ENCODE measurements at places on chromosomes 6 and 20.

- no peak for DNase-seq
These were observed 36.4 kb upstream of the APCDD1L start for GRCh38 chr20:58551631-58552030.

GRCh38 chr6:7144872-7145584, 37.3 kb downstream of the RREB1 start:
- DNase-seq = no peak

GRCh38 chr6:134312038-134312660, 5.8 kb downstream of the SGK1 start:
- DNase-seq = no peak

- DNase-seq = no peak
These were observed 6.9 kb downstream of the SLC32A1 start for GRCh38 chr20:38730989-38731737.

DNA sequence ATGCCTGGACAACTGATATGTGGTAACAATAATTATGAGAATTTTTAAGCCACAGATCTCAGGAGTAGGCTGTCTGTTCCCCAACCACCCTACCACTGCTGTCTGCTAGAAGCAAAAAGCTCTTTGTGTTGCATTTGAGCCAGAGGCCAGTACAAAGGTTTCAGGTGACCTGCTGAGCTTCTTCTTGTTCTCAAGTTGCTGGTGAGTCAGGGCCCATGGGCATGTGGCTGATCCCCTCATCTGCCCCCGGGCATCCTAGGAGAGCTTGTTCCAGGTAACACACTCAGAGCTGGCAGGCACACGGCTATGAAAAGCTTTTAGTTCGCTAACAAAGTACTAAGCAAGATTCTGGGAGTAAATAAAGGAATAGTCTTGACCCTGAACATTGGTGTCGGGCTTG, 285.3 kb downstream of the CDC5L start:
- peak; percentile 76 for DNase-seq

All from epithelial cell of prostate (primary cell).